Stimulated activated CD8-positive, alpha-beta memory T cell treated with anti-CD3 and anti-CD28 coated beads, Interleukin-15, amount 100 ng/mL, for 1 hour (primary cell): ENCODE measurements at places on chromosomes 5 and 9.

- DNase-seq = no peak
These were observed 546.9 kb upstream of the RIOK2 start for GRCh38 chr5:97729938-97730337.

DNA sequence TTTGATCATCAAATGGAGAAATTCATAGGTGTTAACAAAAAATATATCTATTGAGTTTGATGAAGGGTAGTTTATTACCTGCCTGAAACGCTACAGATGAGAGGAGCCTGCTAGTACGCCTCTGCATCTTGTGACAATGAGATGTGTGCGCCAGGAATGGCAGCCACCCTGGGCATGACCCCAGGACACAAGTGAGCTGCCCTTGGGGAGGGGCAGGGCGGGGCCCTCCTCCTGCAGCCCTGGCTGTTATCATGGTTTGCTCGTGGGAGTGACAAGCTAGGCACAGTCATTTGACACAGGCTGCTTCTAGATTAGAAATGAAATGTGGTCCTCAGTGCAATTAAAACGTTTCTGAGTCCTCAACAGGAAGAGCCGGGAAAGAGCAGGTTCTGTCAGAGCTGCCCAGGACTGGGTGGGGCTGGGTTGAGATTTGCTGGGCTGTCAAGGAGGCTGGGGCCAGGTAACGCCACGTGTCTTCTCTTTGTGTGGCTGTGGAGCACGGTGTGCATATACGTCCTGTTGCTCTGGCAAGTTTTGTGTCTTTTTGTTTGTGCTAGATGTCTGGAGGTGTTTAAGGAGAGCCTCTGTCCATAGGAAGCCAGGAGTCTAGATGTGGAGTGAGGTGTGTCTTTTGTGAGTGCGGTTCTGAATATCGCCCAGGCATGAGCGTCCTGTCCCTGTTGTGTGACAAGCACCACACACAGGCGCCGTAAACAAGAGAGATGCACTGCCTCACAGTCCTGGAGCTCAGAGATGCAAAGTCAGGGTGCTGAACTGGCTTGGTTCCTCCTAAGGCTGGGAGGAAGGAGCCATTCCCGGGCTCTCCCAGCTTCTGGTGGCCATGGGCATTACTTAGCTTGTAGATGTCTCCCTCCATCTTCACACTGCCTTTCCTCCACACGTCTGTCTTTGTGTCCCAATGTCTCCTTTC lies 129.0 kb upstream of the IRX4 start:
- no peak for DNase-seq

DNA sequence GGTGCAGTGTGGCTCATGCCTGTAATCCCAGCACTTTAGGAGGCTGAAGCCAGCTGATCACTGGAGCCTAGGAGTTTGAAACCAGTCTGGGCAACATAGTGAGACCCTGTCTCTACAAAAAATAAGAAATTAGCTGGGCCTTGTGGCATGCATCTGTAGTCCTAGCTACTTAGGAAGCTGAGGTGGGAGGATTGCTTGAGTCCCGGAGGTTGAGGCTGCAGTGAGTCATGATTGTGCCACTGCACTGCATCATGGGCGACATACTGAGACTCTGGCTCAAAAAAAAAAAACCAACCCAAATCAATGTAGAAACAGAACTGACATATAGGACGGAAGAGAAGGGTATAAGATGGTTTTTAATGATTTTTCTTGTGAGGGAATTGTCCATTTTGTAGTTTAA lies 27.7 kb downstream of the G3BP1 start:
- no peak for DNase-seq

DNA sequence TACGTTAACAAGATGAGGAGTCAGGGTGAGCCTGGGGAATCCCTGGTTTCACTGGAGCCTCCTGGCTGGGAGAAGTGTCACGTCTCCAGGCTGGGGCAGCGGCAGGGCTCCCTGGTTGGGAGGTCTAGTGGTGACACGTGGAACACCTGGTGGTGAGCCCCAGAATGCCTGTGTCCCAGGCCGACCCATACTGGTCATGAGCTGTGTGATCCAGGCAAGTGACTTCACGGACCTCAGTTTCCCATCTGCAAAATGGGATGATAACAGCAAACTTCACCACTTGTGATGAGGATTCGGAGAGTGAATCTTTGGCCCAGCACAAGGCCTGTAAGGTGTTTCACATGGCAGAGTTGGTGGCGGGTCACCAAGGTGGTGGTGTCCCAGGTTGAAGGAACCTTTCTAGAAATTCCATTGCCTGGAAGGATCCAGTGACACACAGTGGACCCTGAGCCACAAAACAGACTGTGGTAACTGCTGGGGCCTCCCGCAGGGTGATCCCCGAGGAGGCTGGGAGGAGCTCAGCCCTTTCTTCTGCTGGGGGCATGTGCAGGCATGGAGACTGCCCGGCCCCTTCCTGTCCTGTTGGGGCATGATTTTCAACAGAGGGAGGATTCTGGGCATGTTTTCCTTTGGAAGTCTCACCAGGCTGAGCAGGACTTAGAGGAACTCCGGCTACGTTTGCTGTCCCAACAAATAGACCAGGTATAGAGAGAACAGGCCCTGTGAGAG lies 153.9 kb upstream of the IER5L start:
- no peak for DNase-seq

DNA sequence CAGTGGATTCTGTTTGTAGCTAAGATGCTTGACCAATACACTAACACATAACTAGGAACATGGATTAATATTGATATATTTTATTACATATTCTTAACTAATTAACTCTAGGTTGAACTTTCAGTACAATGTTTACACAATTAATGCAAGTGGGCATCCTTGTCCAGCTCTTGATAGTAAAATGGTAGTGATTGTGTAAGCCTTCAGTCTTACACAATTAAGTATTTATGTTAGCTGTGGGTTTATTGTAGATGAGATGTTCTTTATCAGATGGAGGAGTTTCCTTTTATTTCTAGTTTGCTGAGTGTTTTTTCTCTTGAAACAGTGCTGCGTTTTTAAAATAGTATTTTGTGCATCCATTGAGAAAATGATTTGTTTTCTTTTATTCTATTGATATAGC lies 1210.8 kb downstream of the CDH12 start:
- DNase-seq = no peak

DNA sequence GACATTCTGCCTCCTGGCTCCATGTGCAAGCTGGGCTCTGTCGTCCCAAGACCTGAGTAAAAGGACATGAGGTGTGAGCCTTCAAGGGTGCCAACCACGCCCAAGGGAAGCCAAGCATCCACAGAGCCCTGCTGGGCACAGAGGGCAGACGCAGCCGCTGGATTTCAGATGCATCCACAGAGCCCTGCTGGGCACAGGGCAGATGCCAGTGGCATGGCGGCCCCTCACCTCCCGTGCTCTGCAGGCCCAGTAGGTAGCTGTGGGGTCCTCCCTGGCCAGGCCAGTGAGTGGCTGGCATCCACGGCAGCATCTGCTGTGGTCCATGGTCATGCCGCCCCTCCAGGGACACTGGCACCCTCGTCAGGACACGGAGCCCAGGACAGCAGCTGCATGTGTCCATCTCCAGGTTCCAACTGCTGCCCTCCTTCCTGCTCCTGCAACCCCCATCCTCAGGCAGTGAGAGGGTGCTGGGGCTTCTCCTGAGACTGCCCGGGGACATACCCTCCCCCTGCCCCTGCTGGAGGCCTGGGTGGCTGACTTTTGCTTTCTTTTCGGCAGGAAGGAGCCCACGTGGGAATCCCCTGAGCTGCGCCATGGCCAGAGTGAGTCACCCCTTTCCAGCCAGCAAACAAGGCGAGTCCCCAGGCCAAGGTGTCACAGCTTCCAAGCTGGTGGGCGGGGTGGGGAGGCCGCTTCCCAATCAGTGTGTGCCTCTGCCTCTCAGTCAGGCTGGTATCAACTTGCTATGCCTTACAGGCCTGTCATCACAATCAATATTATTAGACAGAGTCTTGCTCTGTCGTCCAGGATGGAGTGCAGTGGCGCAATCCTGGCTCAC lies 4.0 kb upstream of the TRAF2 start:
- peak; percentile 82 for DNase-seq
